Brain pericyte (primary cell): ENCODE measurements at places on chromosomes 3 and 15.

- DNase-seq = no peak
Observed at GRCh38 chr15:60583194-60583593, 104.3 kb upstream of the ICE2 start.

GRCh38 chr3:52243791-52244628 lies 1.5 kb upstream of the PPM1M start:
- DNase-seq = no peak

GRCh38 chr15:85690561-85691231 lies 104.0 kb downstream of the KLHL25 start:
- DNase-seq = no peak

GRCh38 chr3:33791477-33792166 lies 6.8 kb upstream of the PDCD6IP start:
- no peak for DNase-seq

GRCh38 chr3:175896655-175897054 lies 1037.5 kb downstream of the NAALADL2 start:
- no peak for DNase-seq

DNA sequence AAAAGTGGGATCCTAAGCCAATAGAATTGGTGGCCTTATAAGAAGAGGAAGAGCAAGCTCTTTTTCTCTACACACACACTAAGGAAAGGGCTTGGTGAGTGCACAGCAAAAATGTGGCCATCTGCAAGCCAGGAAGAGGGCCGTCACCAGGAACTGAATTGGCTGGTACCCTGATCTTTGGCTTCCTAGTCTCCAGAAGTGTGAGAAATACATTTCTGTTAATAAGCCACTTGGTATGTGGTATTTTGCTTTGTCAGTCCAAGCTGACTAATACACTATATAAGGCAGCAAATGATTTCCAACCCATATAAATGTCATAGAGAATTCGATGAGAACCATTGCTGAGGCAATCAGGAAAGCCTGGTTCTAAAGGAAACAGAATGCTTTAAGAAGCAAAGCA lies 816.3 kb upstream of the SEMA6D start:
- no peak for DNase-seq
